BJ (cell line): ENCODE measurements at places on chromosomes 6 and 20. TPM values are rescaled to one million over a fixed set of nuclear protein-coding genes. Genes with fewer than 3 reads are reported as not detected.

The TGIF2 gene
- polyA plus RNA-seq = 8.3 and 10.8 TPM in 2 replicates

The CAP2 gene
- polyA plus RNA-seq = 84.4 and 99.1 TPM in 2 replicates

The LGSN gene
- polyA plus RNA-seq = not detected in 2 replicates

The GNAS-AS1 gene
- 0.42 and 0.45 TPM in 2 replicates for polyA plus RNA-seq

- no peak for DNase-seq
Measured at GRCh38 chr6:56525974-56526789, 116.5 kb downstream of the DST start.

GRCh38 chr20:46709459-46710152, at the start of gene SLC2A10:
Gene SLC2A10 (plus strand): TSS chr20:46709649. CDS start chr20:46709737, 88 bp downstream.
- no peak for DNase-seq

GRCh38 chr6:118895261-118895560, 1.3 kb downstream of the ASF1A start:
- no peak for DNase-seq

- no peak for DNase-seq
Measured at GRCh38 chr6:131821010-131821807, 13.4 kb downstream of the ENPP1 start.

GRCh38 chr6:167769408-167770190, 57.1 kb upstream of the AFDN start:
- DNase-seq = no peak

DNA sequence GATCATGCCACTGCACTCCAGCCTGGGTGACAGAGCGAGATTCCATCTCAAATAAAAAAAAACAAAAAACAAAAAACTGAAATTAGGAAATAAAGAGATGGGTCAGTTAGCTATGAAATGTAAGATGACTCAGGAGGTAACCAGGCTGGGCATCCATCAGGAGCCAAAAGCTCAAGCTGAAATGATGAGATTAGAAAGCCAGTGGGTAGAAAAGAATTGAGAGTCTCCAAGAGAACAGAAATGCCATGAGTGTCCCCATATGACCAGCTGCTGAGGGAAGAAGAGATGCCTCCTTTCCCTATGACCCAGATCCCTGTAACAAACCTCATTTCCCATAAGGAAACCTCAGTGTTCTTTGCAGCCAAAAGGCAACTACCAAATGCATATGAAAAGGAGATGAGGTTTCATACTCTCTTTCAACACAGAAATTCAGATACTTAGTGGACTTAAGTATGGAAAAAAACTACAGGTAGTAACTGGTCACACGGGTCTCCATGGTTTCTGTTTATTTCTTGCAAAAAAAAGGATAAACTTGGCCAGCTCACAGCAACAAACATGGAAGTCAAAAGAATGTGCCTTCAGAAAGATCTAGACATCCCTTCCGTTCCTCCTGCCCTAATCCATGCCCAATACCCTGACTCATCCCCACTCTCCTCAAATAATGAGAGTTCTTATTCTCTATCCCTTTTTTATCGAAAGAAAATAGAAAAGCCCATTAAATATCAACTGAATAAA, 8.1 kb downstream of the ARHGAP18 start:
- DNase-seq = no peak

DNA sequence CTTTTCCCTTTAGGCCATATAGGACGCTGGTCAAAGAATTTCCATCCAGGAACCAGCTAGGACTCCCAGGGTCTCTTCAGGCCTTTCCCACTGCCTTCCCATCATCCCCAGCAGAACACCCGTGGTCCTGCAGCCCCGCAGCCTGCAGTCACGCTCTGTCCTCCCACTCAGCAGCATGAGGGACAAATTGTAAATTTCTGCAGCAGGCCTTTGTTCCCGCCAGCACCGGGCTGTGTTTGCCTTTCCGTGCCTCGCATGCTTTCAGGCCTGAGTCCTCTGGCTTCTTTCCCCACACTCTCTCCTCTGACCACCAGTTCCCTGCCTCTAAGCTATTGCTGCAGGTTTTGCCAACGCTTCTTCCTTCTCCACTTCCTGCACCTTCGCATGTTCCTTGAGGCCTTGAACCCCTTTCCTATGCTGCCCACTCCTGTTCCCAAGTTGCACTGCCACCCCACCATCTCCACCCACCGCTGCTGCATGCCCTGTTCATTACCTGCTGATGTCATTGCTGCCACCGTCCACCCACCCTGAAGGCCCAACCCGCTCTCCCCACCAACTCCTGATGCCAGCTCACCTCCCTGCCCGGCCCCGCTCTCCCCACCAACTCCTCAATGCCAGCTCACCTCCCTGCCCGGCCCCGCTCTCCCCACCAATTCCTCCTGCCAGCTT, 49.8 kb downstream of the RNASET2 start:
- DNase-seq = no peak

GRCh38 chr6:127518710-127519468, at the start of gene MTCL3:
Gene MTCL3 (minus strand): TSS chr6:127519335.
- no peak for DNase-seq

DNA sequence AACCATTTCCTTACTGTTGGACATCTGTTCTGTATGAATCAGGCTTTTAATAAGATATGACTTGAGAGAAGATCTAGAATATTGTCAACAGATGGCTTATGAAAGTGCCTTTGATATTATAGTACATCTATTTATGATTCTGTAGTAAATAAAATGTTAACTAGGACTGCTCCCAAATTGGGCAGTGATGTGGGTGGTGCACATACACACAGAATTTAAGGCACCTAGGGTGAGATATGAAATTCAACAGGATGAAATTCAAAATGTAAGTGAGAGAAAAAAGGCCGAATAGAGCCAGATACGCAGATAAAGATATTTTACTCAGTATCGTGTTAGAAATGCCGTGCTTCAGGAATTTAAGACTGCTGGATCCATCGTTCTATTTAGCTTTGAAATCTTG, 26.3 kb downstream of the FAM50B start:
- no peak for DNase-seq

DNA sequence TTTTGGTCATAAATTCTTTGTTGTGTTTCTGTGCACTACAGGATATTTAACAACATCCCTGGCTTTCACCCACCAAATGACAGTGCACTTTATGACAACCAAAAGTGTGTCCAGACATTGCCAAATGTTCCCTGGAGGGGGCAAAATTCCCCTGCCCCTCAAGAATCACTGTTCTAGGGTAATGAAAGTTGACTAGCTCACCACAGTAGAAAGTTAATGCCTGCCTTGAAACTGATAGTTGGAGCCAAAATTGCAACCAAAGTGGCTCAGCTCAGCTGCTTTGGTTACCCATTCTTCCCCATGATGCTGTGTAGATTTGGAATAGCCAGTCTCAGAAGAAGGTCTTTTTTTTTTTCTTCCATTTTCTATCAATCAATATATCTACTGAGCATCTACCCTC, 150.6 kb downstream of the RALGAPA2 start:
- no peak for DNase-seq

DNA sequence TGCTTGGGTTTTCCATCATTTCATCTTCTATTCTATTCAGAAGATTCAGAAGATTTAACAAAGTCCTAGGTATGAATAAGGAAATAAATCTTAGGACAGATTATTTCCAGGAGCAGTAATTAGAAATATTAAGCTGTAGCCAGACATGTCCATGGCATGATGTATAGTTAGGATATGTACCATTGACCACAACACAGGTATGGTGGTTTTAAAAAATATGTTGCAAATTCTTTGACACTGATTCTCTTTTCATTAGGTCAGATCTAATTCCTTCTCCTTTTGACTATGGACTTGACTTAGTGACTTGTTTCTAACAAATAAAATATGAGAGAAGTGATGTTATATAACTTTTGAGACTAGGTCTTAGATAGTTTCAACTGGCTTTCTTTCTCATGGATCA, 23.5 kb upstream of the PDE7B start:
- no peak for DNase-seq

GRCh38 chr6:24183584-24183983, 57.6 kb downstream of the NRSN1 start:
- no peak for DNase-seq
